ENCODE measurements at places on chromosomes 3 and 15. TPM values are rescaled to one million over a fixed set of nuclear protein-coding genes. Genes with fewer than 3 reads are reported as not detected.

- DNase-seq: no peak
Measured at GRCh38 chr3:71177375-71177774, 406.2 kb downstream of the FOXP1 start.

GRCh38 chr15:51240066-51240465, 98.3 kb downstream of the CYP19A1 start:
- no peak for DNase-seq

- peak; percentile 88 for DNase-seq
Measured at GRCh38 chr3:149145974-149146373, 16.5 kb downstream of the HPS3 start.

The LSAMP gene
- not detected for total RNA-seq

The LRRC34 gene
- total RNA-seq: 11.8 TPM

Data from B cell (primary cell).